Activated naive CD4-positive, alpha-beta T cell treated with anti-CD3 and anti-CD28 coated beads, Interleukin-2, amount 10 ng/mL, durations not matched to agents 7 days and 5 days (primary cell): ENCODE measurements at places on chromosomes 4 and X.

GRCh38 chr4:6951880-6952381 lies 42.3 kb downstream of the TBC1D14 start:
- no peak for DNase-seq

GRCh38 chr4:66805582-66805981 lies 739.7 kb downstream of the CENPC start:
- DNase-seq: no peak

DNA sequence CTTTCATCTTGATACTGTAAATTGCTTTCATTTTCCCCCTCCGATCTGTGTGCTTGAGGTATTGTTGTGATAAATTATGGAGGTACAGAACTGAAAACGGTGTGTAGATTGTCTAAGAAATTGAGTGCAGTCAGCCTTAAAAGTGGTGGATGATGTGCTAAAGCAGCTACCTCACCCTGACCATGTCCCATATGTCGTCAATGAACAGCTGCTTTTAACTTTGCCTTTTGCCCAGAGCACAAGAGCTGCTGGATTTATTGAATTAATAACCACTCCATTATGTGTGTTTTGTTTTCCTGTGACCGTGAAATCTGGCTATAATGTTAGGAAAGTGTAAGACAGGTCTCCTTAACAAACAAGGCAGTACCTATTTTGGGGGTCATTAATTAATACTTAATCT lies 581.9 kb upstream of the PITX2 start:
- no peak for DNase-seq

GRCh38 chr4:102858828-102859464 lies 9.8 kb upstream of the CISD2 start:
- DNase-seq: no peak

DNA sequence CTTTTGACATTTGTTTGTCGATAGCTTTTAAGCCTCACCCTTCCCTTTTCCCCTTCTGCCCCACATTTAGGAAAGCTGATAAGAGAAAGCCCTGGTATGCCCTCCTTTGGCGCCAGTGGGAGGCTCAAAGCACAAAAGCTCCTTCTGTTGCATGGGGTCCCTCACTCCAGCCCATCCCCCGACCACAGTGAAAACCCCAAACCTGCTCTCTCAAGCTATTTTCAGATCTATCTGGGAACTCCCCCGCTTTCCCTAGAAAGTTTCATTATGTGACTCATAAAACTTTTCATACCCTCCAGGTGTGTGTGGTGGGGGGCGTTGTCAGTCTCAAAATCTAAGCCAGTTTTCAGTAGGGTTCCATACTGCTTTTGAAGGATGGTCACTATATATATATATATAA lies 259.0 kb upstream of the PCDH7 start:
- no peak for DNase-seq

DNA sequence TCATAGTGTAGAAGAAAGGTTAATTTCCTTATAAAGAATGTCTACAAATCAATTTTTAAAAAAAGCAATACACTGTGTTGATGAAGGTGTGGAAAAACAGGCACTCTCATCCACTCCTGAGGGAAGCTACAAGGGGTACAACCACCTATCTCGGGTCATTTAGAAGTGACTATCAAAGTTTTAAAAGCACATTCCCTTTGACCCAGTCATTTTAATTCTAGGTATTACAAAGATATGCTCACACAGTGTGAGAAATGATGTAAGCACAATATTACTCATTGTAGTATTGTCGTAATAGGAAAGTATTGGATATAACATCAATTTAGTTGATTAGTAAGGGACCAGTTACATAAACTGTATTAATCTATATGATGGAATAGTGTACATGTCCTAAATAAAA lies 7.4 kb upstream of the HCCS start:
- no peak for DNase-seq

DNA sequence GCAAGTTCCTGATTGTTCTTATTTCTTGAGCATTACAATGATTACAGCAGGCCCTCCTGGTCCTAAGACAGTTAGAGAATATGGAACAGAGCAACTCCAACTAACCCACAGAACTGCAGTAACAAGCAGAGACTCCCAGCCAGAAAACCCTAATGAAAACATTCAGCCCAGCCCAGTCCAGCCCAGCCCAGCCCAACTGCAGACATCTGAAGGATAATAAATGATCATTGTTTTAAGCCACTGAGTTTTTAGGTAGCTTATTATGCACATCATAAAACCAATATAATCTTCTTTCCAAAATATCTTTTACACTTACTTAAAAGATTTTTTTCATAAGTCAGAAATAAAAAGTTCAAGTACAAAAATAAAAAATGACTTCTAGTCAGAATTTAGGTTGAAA lies 51.3 kb downstream of the SPOCK3 start:
- DNase-seq: no peak

DNA sequence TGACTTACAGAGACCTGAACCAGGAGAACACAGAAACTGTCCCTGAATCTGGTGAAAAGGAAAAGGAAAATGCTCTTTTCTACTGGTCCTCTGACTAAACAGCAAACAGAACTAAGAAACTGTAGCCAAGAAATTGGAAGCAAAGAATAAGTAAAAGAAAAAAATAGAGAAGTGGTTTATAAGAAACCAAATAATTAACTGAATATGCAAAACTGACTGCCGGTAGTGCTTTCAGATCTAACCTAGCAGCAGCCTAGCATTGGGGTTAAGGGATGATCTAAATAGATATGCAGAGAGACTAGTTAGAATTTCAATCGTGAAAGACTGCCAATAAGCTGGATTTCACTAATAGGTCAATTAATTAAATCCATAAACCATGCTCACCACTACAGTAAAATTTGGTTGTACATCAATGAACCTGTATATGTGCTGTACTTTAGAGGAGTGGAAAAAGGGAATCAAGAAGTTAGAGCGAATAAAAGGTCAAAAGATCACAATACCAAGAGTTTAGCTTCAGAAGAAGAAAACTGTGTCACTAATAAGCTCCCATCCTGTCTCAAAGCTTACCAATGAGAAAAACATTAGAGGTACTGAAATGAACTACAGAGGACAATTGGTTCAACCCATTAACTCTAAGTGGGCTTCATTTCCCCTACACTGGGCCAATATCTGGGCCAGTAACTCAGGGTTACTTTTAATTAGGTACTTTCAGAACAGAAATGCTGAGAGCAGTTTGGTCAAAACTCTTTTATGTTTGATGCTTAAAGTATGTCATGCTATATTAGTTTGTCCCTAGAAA lies 53.6 kb downstream of the KLHL13 start:
- DNase-seq: no peak

DNA sequence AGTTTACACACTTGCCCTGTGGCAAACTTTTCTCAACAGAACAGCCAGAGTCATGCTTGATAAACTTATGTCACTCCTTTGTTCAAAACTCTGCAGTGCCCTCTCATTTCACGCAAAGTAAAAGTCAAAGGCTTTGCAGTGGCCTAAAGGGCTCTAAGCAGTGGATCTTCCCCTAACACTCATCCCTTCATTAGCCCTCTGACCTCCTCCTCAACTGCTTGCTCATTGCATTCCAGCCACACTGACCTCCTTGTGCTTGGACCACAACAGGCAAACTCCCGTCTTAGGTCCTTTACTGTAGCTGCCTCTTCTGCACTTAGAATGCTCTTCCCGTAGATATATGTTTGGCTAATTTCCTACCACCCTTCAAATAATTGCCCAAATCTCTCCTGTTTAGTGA lies 5.6 kb downstream of the PRDM5 start:
- DNase-seq: no peak

GRCh38 chr4:109702950-109703663 lies at the start of gene CASP6:
CASP6 (minus strand) TSS chr4:109703445; CDS start chr4:109703395, 50 bp downstream.
- DNase-seq: peak; percentile 87

GRCh38 chrX:152926279-152926678 lies 28.4 kb downstream of the ZNF185 start:
- DNase-seq: peak; percentile 63

DNA sequence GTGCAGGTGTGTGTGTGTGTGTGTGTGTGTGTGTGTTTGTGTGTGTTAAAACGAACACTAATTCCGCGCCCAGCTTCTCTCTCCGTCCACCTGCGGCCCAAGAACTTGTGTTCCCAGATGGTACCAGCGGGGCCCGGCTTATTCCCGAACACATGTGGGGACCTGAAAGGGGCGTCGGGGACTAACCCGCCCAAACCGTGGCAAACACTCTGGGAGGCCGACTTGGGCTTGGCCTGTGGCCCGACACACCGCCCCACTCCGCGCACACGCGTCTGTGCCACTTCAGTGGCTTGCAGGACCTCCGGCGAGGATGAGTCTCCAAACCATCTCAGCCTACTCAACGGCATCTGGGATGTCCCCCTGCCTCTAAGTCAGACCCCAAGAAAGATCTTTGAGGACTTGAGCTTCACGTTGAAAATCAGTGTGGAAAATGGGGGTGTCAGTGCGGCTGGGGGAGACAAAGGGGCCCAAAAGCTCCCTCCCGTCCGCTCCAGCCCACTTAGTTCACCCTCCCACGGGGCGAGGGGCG lies 790 bp upstream of the HHIP start:
- DNase-seq: no peak

GRCh38 chr4:76203541-76203940 lies 10.1 kb downstream of the SCARB2 start:
- no peak for DNase-seq

- DNase-seq: no peak
Observed at GRCh38 chrX:119607018-119607389, 780 bp upstream of the NKRF start.

DNA sequence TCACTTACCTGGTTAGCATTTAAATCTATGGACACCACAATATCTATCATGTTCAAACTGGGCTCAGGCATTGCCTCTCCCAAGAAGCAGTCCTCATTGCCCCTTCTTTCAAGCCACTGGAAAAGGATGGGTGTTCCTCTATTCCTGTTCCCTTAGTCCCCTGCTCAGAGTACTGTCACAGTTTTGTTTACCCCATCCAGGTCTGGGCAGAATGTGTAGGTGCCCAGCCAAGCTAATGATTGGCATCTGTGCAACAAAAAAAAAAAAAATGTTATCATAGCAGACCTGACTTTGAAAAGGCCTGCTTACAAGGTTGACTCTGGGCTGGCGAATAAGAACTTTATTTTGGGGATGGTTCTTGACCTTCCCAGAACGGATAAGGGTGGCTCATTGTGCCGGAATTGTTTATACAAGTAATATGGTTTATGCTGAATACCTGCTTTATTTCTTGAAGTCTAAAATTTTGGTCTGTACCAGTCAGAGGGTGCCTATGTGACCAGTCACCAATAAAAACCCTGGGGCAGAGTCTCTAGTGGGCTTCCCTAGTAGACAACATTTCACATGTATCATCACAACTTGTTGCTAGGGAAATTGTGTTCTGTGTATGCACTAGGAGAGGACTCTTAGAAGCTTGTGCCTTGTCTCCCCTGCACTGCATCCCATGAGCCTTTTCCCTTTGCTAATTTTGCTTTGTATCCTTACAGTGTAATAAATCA lies 47.9 kb downstream of the JADE3 start:
- no peak for DNase-seq

GRCh38 chr4:36722986-36723385 lies 441.6 kb downstream of the DTHD1 start:
- no peak for DNase-seq

- no peak for DNase-seq
Observed at GRCh38 chrX:73847100-73847499, 284.1 kb downstream of the CHIC1 start.

GRCh38 chr4:163808011-163808410 lies 313.5 kb downstream of the TMA16 start:
- DNase-seq: no peak

DNA sequence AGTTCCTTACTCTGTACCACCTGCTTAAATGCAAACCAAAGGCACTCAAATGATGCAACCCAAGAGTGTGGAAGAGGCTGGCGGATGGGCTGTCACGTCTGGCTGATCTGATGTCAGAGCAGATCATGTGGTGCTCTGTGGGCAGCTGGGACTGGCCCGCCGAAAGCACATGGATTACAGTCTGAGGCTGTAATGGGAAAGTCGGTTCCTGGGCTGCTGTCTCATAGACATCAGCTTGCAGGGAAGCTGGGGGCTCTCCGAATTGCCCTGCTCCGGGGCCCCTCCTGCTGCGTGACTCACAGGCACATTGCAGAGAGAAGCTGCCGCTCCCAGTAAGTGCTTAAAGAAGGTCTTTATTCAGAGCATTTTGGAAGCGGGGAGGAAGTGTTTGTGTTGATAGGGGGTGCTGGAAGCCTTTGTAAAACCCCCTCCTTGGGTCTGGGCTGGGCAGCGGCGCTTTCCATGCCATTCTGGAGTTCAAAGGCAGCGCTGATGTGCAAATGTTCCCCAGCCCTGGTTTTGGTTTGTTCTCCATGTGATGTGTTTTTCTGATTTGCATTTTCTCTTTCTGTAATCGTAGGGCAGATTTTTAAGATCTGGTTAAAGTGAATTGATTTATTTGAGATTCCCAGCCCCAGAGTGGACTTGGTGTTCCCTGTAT lies 181.1 kb downstream of the LARP7 start:
- DNase-seq: peak; percentile 40

DNA sequence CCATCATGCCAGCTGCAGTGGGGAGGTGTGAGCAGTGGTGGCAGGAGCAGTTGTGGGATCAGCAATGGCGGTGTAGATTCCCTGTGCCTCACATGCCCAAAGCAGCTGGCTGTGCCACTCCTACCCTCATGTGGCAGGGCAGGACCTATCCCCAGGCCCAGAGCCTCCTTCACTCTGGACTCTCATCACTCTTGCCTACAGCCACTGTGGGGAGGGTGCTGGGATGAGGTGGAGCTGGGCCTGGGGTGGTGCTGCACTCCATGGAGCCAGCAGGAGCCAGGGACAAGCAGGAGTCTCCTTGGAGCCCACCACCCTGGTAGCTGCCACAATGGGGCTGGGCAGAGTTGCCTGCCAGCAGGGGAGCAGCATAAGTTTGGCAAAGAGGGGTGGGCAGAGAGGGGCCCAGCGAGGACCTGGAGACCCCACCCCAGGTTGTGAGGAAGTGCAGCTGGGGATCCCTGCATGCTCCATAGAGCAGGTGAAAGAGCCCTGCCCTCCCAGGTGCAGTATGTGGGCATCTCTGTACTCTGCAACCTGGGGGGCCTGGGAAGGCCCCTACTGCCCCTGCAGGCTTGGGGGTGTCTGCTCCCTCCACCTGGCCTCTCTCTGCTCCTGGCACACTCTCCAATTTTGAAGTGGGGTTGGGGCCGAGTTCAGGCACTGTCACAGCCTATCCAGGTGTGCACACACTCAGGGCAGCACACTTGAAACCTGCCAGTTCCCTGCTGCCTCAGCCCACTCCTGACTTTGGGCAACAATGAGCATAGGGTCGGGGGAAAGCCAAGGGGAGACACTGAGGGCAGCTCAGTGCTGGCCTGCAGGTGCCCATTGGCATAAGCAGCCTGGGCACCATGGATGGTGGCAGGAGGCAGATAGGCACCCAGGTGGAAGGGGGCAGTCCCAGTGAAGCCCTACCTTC lies 74.0 kb upstream of the INTU start:
- DNase-seq: no peak

- no peak for DNase-seq
Observed at GRCh38 chr4:7217474-7218321, 25.4 kb downstream of the SORCS2 start.

GRCh38 chr4:152643153-152644035 lies 36.4 kb downstream of the TMEM154 start:
- DNase-seq: no peak

GRCh38 chr4:110653321-110654253 lies 30.7 kb upstream of the PITX2 start:
- no peak for DNase-seq

GRCh38 chrX:34426334-34426733 lies 230.8 kb downstream of the TMEM47 start:
- DNase-seq: no peak

- DNase-seq: no peak
Observed at GRCh38 chrX:103586314-103586646, 965 bp downstream of the TCEAL4 start.
